Stimulated activated CD8-positive, alpha-beta memory T cell treated with anti-CD3 and anti-CD28 coated beads, Interleukin-15, amount 100 ng/mL, for 48 hours (primary cell): ENCODE measurements at places on chromosomes 2 and 18.

DNA sequence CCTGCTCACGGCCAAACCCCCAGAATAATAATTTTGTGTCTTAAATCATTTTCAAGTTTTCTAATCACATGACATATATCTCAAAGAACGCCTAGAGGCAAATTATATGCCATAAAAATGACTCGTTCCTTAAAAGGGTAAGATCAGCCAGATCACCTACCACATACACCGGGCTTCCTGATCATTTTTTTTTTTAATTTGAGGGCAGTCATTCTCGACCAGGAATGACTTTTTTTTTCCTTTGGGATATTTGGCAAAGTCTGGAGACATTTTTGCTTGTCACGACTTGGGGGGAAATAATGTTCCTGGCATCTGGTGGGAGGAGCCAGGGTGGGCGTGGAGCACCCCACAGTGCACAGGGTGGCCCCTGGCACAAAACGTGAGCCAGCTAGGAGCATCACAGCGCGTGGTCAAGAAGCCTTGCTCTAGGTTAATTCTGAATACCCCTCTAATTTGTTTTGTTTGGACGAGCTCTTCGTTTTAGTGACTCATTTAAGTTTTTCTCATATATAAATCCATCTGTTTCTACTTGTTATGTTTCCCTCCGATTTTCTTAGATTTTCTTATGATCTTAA, 94.9 kb downstream of the TWIST2 start:
- no peak for DNase-seq

DNA sequence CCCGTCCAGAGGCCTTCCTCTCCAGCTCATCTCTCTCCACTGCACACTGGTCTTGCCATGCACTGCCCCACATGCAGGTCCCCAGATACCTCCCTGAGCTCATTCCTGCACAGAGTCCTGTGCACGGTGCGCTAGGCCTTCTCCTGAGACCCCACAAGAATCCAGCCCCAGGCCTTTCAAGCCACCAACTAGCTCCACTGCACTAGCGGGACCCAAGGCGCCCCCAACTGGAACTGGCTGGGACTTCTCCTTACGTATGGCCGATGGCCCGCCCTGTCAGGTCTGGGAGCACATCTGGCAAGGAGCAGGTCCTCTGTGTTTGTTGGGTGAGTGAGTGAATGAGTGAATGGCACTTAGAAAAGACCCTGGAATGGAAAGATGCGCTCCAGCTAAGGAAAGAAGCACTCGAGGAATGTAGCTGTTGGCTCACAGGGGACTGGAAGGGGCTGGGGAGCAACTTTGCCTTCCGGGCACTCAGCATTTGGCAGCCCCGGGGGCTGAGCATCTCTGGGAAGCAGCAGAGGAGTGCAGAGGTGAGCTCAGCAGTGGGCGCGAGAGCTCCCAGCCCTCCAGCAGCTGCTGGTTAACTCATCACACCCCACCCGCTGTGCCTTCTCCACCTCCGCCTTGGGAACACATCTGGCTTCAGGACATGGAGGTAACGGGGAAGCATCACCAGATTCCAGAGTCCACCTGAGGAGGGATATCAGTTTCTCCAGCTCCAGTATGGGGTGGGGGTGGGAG, 223.1 kb downstream of the GLI2 start:
- no peak for DNase-seq

- DNase-seq = no peak
Observed at GRCh38 chr2:130985206-130985780, 108.0 kb downstream of the FAM168B start.

- no peak for DNase-seq
Observed at GRCh38 chr2:233967164-233967563, 50.0 kb downstream of the TRPM8 start.

DNA sequence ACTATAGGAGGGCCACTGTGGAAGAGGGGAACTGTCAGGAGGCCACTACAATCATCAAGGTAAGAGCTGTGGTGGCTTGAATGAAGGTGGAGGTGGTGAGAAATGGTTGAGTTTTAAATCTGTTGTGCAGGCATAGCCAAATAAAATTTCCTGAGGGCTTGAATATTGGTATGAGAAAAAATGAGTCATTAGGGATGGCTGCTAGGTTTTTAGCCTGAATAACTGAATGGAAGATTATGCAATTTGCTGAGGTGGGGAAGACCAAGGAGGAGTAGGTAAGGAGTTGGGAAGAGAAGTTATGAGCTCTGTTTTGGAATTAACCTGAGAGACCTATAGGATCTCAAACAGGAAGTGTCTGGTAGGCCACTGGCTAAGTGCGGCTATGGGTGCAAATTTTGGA, 84.0 kb downstream of the KLHL14 start:
- DNase-seq = no peak

GRCh38 chr2:71174207-71174606, 43.8 kb downstream of the MPHOSPH10 start:
- DNase-seq = no peak

GRCh38 chr18:34921811-34922385, 119.3 kb upstream of the MAPRE2 start:
- DNase-seq = no peak

GRCh38 chr18:71209944-71210343, 921.1 kb downstream of the SOCS6 start:
- no peak for DNase-seq

GRCh38 chr2:88603146-88603545, 24.1 kb downstream of the EIF2AK3 start:
- DNase-seq = no peak

DNA sequence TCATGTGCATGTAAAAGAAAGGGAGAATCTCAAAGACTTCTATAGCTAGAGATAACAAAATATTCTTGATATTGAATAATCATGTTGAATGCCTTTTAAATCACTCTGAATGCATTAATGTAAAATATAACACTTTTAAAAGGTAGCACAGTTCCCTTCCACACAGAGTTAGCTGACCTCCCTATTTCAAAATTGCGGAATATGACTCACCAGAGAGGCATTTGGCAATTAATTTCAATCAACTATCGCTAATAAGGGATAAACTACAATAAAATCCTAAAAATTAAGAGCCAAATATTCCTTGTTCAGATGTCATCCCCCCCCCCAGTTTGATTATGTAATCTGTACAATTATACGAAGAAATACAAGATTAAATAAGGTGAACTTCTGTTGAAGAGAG, 29.3 kb downstream of the ZC3H15 start:
- no peak for DNase-seq

DNA sequence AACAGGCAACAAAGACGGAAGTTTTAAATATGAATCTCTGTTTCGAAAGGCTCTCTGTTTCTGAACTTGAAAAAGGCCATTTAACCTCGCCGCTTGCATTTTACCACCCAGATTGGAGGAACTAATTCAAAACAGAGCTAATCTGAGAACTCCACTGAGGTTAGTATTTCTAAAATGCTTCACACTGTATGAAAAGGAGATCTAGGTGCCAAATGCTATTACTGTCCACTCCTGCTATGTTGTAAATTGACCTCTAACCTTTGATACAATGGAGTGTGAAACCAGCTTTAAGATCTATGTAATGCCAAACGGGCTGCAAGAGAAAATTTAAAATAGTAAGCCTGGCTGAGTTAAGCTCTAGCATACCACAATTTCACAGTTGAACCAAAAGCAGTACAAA, 364.5 kb downstream of the IRS1 start:
- DNase-seq = no peak

DNA sequence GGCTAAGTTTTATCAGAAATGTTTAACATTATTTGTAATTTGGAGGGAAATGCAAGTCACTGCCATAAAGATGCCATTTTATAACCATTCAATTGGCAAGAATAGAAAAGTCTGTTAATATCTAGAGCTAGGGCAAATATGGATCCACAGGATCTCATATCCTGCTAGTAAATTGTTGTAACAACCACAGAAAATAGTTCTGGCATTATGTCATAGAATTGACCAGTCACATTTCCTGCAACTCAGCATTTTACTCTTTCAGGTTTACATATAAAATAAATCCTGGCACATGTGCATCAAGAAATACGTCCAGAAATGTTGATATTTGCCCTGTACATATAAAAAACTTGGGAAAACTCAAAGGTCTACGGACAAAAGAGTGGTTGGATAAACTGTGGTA, 32.9 kb downstream of the OSBPL6 start:
- DNase-seq = no peak

GRCh38 chr2:42781181-42781580, 11.2 kb downstream of the HAAO start:
- no peak for DNase-seq

DNA sequence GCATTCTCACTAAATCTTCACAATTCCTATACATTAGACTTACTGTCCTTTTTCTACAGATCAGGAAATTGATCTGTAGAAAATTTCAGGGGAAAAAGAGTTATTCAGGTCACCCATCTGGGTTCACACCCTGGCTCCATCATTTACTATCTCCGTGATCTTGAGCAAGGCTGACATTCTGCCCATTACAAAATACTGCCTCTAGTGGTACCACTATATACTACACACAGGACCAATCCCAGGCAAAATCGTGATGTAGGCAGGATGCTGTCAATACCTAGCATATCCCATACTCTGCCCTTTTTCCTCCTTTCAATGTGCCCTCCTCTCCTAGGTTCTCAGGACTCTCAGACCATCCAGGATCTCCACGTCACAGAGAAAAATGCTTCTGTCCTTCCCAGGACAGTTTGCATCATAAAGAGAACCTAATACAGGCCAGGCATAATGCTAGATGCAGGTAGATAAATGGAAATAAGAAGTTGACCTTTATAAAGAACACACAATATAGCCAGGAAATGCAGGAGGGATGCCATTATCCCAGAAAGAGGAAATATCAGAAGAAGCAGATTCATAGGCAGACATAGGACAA, 101.9 kb downstream of the CDH20 start:
- no peak for DNase-seq

GRCh38 chr2:173580956-173581355, 226.3 kb downstream of the CDCA7 start:
- no peak for DNase-seq

DNA sequence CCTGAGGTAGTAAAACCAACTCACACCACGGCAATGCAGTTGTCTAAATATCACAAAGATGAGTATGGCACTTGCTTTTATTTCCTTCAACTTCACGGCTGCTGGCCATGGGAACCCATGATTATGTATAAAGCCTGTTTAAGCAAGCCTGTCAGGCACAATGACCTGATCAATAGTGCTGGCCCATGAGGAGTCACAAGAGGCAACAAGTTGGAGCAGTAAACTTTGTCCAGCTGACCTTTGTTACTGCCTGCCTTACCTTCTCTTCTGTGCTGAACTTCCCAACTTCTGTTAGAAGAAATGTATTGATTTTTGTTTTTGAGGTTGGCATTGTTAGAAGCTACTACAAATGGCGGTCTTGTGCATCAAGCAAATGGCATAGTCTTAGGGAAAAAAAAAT, 151.9 kb downstream of the RAB3GAP1 start:
- DNase-seq = no peak

DNA sequence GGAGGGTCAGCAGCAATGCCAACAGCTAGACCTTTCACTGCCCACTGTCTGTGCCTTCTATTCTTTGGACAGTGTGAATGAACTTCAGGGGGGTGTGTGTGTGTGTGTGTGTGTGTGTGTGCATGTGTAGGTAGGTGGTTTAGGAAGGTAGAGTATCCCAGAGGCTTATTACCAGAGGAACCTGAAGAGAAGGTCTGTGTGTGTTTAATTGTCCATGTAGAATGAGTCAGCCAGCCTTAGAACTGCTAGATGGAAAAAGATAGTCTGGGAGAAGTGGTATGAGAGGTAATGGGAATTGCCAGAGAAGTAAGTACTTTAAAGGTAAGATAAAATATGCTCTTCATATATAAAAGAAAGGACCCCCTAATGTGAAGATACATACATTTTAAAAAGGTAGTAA, 522.2 kb downstream of the PIK3C3 start:
- DNase-seq = no peak
